ENCODE measurements at places on chromosomes 3 and 15.
A peak's percentile ranks its signal among the peaks of the same experiment; 100 is the strongest.

GRCh38 chr3:107997671-107998070 lies 93.2 kb downstream of the CD47 start:
- DNase-seq, result no peak

DNA sequence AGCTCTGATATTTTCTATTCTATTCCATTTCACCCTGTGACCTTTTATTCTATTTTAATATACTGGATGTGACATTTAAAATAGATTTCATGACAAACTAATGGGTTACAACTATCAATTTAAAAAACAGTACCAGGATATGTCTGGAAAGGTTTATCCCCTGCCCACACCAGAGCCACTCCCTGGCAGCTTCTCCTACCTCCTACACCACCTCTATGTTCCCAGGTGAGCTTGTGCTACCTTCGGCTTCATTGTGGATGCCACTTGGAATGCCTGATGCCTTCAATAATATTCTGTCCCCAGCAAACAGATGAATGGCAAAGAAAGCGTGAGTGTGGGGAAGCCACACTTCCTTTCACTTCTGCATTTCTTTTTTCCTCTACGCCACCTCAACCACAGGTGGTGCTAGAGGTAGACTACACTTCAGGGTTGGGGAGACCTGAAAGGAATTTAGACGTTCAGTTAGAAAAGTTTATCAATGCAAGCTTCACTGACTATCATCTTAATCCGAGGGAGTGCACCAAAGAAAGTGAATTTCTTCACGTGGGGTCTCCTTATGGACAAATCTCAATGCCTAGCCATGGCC lies 213.0 kb downstream of the SSR3 start:
- no peak for DNase-seq

DNA sequence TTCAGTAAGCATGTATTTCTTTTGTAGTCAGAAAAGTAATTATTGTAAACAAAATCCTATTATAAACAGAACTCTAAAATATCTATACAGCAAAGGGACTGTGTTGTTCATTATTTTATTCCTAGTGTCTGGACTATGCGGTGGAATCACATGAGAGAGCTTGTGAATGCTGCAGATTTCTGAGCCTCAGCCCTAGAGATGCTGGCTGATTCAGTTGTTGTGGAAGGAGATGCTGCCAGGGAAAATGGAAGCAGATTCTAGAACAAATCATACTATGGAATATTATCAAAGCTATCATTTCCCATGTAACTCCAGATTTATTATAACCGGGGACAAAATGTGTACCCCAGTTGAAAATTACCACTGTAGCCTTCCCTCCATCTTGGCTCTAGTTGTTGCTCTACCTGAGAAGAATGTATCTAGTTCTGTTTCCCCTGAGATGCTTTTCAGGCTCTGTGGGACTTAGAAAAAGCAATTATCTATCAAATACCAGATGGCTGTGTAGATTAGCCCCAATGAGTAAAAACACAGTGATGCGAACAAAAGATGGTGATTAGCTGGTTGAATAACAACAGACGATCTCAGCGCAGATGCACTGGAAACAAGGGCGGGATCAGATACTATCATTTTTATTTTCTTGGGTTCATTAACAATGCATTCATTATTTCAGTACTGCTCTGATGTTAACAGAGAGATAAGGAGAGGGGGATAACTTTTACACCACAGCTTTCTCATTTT lies 131.3 kb downstream of the TMEM108 start:
- DNase-seq, result no peak

DNA sequence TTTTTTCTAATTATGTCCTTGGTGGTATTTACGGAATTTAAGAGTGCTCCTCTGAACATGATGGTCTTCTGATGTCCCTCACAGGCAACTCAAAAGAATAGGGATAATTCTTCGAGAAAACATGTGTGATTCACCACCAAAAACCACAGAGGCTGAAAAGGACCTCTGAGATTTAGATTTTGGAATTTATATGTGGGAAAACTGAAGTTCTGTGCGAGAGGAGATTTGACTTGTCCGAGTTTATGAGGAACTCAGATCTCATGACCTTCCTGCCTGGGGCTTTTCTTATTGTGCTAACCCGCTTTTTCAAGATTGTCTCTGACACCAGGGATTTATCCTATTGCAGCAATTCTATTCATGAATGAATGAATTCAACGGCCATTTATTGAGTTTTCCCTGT lies 142.4 kb downstream of the FAM43A start:
- no peak for DNase-seq

DNA sequence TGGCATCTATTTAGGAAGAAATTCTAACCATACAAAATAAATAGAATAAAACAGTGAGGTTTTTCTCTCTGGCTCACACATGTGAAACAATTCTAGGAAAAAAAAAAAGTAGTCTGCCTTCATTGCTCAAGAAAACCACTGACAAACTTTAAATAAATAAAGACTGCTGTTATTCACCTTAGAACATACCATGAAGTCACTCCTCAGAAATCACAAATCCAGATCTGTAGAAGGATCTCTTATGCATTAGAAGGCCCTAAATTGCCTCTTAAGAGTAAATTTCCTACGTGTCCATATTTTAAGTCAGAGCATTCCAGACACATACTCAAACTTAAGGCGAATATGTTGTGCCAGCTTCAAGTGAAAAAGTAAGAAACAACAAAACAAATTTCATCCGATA lies 217.3 kb downstream of the ZIC4 start:
- DNase-seq, result no peak

DNA sequence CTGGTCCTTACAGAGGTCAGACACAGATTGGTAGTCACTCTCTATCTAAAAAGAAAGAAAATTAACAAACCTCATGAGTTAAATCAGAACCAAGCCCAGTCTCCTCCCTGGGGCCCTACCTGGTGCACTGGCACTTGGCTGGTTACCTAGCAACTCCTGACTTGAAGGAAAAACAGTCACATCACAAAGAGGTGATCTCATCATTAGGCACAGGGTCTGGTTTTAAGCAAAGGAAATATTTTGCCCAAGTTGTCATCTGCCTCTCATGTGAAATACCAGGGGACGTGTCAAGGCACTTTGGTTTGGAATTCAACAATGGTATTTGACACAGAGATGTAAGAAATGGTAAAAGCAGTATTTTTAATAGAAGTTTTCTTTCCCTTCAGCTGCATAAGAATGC lies 47.7 kb upstream of the FMN1 start:
- no peak for DNase-seq

DNA sequence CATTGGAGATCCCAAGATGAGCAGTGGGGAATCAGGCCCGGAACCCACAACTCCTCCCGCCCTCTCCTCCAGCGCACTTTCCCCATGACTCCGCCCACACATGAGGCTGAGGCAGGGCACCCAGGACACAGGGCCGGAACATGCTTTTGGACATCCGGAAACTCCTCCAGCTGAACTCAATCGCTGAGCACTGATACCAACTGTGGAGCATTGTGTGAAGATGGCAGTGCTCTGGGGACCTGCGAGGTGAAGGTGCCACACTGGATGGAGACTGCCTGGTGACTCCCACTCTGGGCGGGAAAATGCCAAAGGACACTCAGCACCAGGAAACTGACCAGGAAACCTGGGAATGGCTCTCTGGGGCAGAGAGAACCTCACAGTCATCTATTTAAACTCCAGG lies 189.1 kb downstream of the FAM43A start:
- no peak for DNase-seq

DNA sequence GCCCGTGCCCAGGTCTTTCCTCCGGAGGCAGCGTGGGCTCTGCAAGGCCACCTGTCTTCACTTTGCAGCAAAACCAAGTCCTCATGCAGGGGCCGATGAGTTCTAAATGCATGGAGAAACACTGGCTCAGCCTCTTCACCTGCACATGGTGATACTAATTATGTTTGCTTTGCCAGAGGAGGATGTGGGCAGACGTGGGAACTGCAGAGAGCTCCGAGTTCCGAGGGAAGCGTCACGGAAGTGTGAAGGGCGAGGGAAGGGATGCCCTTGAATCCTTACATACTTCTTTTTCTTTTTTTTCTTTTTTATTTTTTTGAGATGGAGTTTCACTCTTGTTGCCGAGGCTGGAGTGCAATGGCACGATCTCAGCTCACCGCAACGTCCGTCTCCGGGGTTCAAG lies 74.8 kb downstream of the GABRG3 start:
- no peak for DNase-seq

DNA sequence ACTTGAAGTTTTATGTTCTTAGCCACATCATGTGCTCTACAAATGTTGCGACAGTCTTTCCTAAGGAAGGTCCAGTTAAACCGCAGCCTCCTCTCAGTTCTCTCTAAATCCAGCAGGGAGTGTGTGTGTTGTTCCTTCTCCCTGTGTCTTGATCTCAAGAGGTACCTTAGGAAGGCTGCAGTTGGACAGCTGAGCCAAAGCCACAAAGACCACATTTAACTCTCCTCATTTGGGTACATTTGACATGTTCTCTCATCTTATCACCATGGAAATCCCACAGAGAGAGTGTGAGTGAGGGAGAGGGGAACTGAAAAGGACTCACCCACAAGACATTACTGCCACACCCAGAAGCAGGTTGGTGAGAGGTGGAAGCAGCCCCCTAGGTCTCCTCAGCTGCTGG lies 79.5 kb downstream of the CD200R1L start:
- DNase-seq, result no peak

DNA sequence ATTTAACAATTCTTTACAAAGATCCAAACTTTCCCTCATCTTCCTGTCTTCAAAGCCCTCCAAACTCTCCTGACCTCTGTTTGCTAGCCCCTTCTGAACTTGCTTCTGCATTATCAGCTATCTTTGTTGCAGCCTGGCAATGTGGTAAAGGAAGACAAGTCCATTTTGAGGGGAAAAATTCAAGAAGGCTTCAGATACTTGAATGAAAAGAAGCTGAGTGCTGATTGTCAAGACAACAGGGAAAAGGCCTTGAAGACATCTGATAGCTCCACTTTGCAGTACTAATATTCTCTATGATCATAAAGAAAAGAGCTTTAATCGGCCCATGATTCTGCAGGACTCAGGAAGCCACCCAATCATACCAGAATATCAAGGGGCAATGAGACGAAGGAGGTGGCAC lies 91.8 kb downstream of the LMLN start:
- no peak for DNase-seq

- no peak for DNase-seq
These were observed at the start of gene UNC13C for GRCh38 chr15:53978253-53978906. Gene UNC13C, plus strand, starts transcription at chr15:53978441. Its CDS starts 34,463 bp downstream, at chr15:54012904.

GRCh38 chr3:67176396-67176795 lies 178.3 kb downstream of the KBTBD8 start:
- DNase-seq, result no peak

- peak; percentile 16 for DNase-seq
These were observed 50.8 kb upstream of the RPL32 start for GRCh38 chr3:12891985-12892839.

GRCh38 chr3:184338511-184338945 lies 1.1 kb downstream of the FAM131A start:
- no peak for DNase-seq

GRCh38 chr15:68352401-68353062 lies 75.0 kb downstream of the FEM1B start:
- DNase-seq, result no peak

GRCh38 chr3:172138792-172139507 lies 99.6 kb downstream of the FNDC3B start:
- DNase-seq, result no peak

GRCh38 chr3:183129243-183129642 lies 29.9 kb upstream of the MCCC1 start:
- no peak for DNase-seq

GRCh38 chr3:15055019-15055557 lies 10.0 kb downstream of the MRPS25 start:
- peak; percentile 12 for DNase-seq

GRCh38 chr3:21779909-21780308 lies 28.9 kb upstream of the ZNF385D start:
- no peak for DNase-seq

DNA sequence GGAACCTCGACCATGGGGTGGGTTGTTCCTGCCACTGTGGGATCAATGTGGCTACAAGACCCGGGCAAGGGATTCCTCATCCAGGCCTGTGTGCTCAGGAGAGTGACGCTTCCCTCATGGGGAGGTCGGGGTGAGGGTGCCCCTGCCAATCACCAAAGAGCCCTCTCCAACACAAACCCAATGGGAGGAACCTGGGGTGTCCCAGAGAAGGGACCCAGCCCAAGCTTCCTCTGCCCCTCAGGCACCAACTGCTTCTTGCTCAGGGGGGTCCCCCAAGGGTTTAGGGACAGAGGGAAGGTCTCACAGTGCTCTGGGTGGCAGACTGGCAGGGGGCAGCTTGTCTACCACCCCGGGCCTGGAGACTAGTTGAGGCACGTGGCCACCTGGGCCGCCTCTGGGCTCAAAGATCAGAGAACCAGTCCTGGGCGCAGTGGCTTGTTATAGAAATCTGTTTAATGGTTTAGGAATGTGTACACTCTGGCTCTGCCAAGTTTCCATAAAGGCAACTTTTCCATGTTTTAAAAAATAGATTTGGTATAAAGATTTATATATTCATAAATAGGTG lies 26.6 kb downstream of the GP9 start:
- no peak for DNase-seq

DNA sequence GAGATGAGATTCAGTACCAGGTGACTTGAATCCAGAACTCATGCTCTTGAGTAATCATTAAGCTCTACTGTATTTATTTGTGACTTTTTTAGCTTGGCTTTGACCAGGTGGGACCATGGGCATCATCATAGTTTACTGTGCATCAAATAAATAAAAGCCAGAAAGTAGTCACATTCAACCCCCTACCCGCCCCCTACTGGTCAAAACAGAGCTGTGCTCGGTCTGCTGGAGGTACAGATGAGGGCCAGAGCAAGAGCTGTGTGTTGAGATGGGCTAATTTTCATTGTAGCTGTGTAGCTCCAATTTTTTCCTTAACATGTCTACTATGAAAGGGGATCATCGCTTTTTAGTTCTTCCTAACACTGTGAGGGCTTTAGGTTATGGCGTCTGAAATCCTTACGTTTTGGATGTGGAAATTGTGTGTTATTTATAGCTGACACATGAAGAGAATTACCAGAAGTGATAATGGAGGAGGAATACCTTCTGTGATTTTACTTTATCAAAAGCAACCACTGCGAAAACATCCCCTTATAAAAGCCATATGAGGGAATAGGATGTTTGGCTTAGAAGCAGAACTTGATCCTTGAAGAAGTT lies 375.1 kb downstream of the PTPRG start:
- no peak for DNase-seq

- DNase-seq, result no peak
These were observed 345.7 kb downstream of the CNTN3 start for GRCh38 chr3:74268753-74269152.

- DNase-seq, result no peak
These were observed 293.5 kb downstream of the ULK4 start for GRCh38 chr3:41668379-41668778.

GRCh38 chr15:72193836-72194396 lies 3.7 kb downstream of the GRAMD2A start:
- DNase-seq, result no peak

- no peak for DNase-seq
These were observed 97.9 kb upstream of the NANOGP8 start for GRCh38 chr15:35182841-35183479.

DNA sequence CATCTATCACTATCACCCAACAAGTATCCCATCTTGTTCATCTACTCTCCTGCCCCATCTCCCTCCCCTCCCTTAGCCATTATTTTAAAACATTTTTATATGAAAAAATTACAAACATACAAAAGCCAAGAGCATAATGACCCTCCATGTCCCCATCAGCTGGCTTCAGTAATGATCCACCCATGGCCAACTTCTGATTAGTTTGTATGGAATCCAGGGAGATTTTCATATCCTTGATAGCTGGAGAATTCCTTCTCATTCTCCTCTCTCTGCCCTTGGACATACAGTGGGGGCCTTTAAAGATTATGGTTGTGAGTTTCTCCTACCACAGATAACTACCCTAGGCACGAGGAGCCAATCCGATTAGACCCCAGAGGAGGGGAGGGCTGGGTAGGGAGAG lies 40.2 kb downstream of the IRAK2 start:
- DNase-seq, result no peak
